ENCODE measurements at places on chromosomes 12 and 14. TPM values are rescaled to one million over a fixed set of nuclear protein-coding genes. Genes with fewer than 3 reads are reported as not detected.

DNA sequence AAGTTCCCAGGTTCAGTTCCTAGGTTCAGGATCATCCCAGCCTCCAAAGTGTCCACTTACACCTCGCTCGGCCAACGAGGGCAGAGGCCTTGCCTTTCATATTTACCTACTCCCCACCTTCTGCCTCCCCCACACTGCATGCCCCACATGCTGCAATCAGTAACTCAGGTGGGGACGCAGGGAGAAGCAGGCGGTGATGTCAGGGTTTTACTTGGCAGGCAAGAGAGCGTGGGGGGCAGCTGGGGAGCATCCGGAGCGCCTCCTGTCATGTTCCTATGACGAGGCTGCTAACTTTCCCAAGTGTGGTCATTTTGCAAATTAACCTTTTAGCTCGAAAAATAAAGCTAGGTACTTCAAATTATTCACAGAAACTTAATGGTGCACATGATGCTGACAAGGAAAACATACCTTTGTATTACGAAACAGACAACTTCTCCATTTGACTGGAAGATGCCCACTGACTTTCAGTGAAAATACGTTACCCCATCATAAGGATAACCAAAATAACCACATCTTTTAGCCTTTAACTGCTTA is 53.8 kb downstream of the SETD3 start:
- no peak for DNase-seq

Gene TEAD4
- 11.3 TPM for total RNA-seq

Gene MPHOSPH9
- total RNA-seq, result 62.4 TPM

Gene SLC5A8
- total RNA-seq, result not detected
